Right forelimb (tissue), 1 donor: ENCODE measurements at places on chromosomes 6 and 20.

GRCh38 chr6:18400831-18401446 lies 13.8 kb downstream of the RNF144B start:
- DNase-seq = no peak

- DNase-seq = no peak
These were observed 20.5 kb downstream of the EPB41L1 start for GRCh38 chr20:36175016-36175415.

DNA sequence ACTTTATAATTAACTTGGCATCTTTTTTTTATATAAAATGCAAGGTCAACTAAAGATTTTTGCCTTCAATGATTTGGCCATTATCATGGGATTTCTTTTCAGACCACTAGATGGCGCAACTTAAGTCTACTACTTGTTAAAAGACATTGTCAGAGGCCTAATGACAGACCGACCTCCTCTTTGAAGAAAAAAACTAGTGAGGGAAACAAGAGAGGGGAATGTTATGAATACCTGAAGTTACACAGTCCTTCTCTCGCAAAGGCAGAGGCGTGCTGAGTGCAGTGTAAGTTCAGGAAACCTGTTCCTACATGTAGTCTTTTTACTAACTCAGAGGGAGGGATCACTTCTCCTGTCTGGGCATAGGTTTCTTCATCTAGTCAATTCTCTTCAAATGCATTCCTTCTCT lies 9.3 kb downstream of the TRAPPC3L start:
- no peak for DNase-seq

DNA sequence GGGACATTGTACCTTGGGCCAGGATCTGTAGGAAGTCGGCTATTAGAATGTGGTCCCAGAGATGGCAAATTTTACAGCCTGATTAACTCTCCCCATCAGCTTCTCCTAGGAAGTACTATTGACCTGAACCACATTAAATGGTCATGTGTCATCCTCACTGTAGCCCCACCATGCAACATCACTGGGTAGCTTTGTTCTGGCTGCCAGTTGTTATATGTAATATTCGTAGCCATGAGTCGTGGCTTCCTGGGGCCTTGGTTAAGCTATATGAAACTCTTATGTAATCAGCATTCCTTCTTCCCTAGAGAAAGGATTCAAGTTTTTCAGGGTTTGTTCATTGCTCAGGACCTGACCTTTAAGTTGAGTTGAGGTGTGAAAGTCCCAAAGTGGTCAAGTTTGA lies 125.7 kb downstream of the ANKS1A start:
- no peak for DNase-seq

- DNase-seq = no peak
These were observed 8.3 kb downstream of the NT5E start for GRCh38 chr6:85458184-85458583.

DNA sequence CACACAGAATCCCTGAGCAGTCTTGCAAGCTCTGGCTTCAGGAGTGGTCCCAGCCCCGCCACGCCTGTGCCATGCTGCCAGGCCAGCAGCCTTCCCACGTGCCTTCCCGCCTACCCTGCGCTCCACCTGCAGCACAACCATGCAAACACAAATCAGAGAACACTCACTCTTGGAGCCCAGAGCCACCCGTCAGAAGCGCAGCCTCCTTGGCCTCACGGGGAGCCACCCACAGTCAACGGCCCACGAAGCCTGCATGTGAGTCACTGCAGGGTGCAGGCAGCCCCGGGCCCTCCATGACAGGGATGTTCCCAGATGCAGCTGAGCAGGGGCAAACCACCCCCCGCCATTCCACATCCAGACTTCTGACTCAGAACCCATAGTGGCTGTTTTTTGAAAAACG lies 217.0 kb downstream of the DLL1 start:
- DNase-seq = peak; percentile 24

- DNase-seq = no peak
These were observed 755.8 kb downstream of the DHX35 start for GRCh38 chr20:39717936-39718335.

DNA sequence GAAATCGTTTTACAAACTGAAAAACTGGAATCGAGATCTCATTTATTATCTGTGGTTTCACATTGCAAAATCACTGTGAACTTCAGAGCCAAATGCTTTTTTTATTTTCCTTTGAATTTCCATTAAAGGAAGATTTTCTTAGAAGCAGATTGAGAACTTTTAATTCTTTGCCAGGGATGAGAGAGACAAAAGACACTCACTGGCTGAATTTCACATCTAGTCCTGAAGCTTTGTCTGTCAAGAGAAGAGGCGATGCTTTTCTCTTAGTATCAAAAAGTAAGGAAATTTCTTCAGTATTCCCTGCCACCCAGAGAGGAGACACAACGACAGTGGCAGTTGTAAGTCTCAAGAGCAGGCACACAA lies 141.8 kb downstream of the TMEM200A start:
- DNase-seq = no peak

DNA sequence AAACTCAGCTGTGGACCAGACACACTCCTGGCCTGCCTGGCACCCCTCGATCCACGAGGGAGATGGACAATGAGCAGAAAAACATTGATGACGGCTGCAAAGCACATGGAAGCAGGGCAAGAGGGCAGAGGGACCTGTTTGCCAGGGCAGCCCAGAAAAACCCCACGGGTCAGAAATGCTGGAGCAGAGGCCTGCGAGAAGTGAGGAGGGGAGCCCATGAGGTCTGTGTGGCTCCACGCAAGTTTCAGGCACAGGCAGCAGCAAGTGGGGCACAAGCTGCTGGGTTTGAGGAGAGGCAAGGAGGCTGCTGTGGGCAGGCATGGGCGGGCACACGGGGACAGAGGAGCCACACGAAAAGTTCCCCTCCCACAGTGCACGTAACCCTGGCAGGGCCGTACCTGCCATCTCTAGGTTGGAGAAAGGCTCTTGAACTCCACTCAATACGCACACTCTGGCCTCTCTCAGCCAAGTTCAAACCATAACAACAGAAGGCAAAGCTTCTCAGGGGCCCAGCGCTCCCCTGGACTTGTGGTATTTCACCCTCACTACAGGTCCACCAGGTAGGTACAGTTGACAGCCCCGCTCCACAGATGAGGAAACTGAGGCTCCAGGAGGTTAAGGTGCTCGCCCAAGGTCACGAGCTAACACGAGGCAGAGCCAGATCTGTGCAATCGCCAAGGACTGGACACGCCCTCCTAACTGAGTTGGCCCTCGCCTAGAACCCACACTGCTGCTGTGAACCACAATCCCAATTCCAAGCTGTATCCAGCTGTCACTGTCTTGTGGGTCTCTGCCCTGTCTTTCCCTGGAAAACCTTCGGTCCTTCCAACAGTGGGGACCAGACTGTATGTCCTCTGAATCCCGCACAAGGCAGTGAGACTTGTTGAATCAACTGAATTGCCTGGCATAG lies 108.2 kb downstream of the NOL4L start:
- no peak for DNase-seq

DNA sequence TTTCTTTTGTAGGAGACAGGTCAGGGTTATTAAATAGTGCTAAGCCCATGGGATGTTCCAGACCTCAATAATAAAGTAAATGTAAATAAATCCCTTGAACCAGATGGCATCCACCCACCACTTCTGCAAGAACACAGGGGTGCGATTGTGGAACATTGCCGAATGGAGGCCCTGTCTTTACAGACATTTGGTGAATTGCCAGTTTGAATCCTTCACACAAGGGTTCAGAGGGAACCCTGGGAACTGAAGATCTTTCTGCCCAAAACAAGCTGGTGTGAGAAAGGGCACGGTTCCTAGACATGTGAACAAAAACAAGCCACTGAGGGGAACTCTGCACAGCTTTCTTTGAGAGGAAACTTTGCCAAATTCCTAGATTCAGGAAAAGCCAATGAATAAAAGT lies 30.2 kb upstream of the RNF8 start:
- no peak for DNase-seq

DNA sequence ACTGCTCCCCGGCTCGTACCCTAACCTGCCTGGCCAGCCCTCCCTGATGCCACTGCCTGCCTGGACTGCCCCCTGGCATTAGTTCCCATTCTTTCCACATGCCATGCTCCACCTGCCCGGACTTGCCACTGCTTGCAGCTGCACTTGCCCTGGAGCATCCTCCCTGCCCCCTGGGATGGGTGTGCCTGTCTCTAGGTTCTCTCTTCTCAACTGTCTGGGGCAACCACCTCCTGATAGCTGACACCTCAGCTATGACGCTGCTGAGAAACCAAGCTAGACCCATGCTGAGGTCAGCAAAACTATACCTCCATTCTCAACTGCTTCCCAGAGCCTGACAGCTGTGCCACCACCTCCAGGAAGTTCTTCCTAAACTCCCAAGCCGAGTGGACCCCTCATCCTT lies 72.1 kb downstream of the PERP start:
- no peak for DNase-seq

GRCh38 chr6:71766796-71767195 lies 119.6 kb upstream of the RIMS1 start:
- no peak for DNase-seq

GRCh38 chr20:45115829-45116228 lies 855 bp upstream of the WFDC5 start:
- no peak for DNase-seq

DNA sequence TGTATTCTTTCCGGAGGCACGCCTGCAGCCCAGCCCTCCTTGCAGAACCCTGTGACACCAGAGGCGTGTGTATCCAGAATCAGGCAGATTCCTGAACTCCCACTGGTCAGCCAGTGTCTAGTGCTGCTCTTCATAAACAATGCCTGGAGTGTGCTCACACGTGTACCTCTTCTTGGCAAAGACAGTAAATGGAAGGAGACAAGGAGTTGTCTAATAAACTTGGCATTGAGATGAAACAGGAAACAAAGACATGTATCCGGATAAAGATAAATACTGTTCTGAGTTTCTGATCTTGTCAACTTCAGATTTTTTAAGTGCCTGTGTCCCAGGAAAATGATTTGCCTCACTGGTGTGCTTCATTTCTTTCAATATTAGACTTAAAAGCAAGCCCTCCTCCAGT lies 1.7 kb downstream of the RPS6KA2 start:
- DNase-seq = peak; percentile 44
